NCI-H460 (cell line): ENCODE measurements at places on chromosomes 1 and 21.

GRCh38 chr1:217273866-217274265 is 357.0 kb downstream of the GPATCH2 start:
- no peak for DNase-seq

DNA sequence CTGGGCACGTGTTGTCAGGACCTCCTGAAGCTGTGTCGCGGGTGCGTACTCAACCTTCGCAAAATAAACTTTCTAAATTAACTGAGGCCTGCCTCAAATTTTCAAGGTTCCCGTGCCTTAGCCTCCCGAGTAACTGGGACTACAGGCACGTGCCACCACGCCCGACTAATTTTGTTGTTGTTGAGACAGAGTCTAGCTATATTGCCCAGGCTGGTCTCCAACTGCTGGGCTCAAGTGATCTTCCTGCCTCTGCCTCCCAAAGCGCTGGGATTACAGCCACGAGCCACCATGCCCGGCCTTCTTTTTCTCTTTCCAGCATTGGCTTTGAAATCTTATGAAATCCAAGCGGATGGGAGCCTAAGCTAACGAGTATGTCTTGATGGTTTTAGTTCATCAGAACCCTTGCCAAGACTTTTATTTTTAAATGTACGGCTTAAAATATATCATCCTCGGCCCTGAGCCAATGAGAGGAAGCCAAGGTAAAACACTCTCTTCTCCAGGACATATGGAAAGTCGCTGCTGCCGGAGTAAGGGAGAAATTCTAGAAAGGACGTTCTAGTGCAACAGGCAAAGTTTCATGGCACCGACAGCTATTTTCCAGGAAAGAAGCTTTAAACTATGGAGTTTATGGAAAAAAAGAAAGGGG is 12.7 kb upstream of the ERVH48-1 start:
- DNase-seq = no peak

GRCh38 chr1:241647658-241648057 is 4.4 kb upstream of the WDR64 start:
- DNase-seq = no peak

DNA sequence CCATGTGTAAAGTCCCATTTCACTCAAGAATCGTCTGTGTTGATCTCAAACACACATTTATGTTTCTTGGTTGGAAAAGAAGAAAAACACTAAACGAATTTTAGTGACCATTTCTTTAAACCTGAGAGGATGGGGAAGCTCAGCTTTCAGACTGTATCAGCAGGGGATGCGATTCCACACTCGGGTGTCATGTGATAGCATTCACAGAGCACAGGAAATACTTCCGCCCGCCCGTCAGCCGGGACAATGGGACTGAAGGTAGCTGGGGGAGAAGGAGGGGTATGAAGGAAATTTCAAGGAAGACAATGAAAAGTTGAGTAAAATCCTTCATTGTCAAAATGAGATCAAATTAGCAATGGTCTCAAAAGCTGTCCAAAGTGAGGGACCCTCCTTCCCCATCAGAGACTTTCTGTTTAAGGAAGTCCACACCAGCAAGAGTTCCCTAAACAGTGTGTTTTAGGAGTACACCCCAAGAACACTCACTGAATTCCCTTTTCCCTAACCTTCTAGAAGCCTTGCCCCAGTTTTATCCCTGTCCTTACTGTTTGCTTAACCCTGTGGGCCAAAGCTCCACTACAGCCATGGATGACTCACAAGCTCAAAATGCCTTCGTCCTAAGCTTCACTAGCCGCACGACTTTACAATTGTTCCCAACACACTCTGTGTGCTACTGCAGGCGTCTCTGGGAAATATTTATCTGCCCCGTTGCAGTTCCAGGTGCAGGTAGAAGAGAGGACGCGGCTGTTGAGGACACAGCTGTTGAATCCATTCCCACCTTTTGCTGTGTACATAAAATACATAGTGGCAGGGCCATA is 51.4 kb upstream of the SIM2 start:
- no peak for DNase-seq

- DNase-seq = no peak
Observed at GRCh38 chr21:42479582-42479981, 16.4 kb downstream of the RSPH1 start.

DNA sequence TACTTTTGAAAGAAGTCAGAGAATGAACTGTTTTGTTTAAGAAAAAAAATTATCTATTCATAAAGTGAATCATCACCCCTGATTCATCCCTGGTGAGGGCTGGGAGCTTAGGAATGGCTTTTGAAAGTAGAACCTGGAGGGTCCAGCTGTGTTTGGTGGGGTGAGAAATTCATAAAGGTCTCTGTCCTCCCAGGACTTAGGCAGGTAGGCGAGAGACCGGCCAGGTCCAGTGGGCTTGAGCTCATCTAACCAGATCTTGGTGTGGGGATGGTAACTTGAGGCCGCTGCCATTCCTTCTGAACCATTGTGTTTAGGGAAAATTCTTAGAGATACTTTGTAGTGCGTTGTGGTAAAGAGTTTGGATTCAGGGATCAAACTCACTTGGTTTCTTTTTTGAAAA is 156.8 kb upstream of the TNR start:
- no peak for DNase-seq

GRCh38 chr1:35876988-35877387 is 6.0 kb upstream of the AGO1 start:
- no peak for DNase-seq

DNA sequence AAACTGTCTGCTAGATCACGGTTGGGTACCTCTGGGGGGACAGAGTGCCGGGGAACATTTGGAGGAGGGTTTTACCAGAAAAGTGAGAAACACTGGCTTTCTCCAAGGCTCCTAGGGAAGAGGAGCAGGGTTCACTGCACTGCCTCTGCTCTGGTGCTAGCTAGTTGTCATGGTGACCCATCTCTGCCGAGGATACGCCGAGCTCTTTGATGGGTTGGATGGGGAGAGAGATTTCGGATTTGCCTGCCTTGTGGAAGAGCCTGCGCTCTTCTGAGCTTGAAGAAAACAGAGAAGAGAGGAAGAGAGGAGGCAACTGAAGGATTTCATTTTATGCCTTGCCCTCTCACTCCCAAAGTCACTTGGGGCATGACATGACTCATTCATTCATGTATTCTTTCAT is 92.1 kb downstream of the NAV1 start:
- no peak for DNase-seq

DNA sequence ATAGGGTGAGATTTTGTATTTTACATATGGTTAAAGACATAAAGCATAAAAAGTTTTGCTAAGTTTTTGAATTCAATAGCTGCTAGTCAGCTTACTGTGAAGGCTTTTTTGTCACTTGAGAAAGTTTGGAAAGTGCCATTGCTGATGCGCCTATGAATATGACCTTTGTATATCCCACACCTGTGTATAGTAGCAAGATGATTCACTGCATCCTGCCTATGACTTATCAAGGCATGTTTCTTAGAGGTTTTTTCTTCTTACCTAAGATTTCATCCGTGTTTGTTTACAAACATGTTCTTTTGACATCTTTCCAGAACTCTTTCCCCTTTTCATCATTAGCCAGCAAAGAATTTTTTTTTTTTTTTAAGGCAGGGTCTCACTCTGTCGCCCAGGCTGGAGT is 51.5 kb downstream of the PRKAA2 start:
- DNase-seq = no peak

GRCh38 chr21:41321211-41321907 is 4.8 kb downstream of the FAM3B start:
- no peak for DNase-seq
